NCI-H1105 (cell line): ENCODE measurements at places on chromosomes 1 and 21.
A peak's percentile ranks its signal among the peaks of the same experiment; 100 is the strongest.

- no peak for DNase-seq
Measured at GRCh38 chr1:163772246-163772645, 450.5 kb downstream of the NUF2 start.

DNA sequence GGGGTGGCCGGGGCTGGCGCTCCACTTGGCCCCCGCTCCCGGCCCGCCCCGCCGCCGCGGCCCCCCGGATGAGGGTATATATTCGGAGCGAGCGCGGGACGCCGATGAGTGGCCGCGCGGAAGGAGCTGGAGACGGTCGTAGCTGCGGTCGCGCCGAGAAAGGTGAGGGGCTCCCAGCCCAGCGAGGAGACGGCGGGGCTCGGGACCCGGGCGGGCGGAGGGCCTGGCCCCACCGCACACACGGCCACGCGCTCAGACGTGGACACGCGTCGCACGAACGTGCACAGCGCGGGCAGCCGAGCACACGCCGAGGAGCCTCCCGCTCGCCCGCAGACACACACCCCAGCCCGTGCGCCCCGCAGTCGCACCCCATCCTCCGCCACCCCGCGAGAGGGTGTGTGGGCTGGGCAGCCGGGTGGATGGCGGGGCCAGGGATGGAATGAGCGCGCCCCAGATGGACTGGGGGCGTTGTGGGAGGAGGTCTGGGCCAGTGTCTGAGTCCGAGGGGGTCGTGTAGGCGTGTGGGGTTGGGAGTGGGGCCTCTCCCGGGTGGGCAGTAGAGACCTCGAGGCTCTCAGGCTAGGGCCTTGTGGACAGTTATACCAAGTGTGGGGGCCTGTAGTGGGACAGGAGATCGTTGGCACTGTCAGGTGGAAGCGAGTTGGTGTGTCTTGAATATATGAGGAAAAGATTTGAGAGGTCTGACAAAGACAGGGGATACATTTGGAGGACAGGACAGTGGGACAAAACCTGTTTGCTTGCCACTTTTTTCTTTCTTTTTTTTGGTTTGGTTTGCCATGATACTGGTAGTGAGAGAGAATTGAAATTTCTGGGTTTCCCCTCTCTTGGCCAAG is at the start of gene UAP1:
Gene UAP1 (plus strand): TSS at position 107 of the 854 bp plus-strand sequence. CDS start 4,347 bp downstream, outside the sequence.
- DNase-seq, result no peak

- no peak for DNase-seq
Measured at GRCh38 chr1:63746129-63746864, 27.5 kb upstream of the ROR1 start.

DNA sequence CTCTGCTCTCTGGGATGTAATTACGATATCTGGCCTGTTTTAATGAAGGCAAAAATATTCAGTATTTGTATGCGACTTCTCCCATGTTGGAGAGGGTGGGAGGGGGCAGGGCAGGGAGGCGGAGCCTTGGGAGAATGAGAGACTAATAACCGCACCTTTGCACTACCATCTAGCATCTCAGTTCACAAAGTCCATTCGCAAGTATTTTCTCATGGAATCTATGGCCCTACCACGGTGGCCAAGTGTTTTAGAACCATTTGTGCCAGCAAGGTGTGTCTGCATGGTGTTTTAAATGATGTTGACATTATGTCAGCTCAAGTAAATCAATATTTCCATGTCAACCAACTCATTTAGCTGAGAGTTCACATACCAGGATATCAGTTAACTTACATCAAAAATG is 14.3 kb upstream of the BLACAT1 start:
- no peak for DNase-seq

GRCh38 chr1:79745929-79746328 is 739.4 kb upstream of the ADGRL4 start:
- DNase-seq, result no peak

DNA sequence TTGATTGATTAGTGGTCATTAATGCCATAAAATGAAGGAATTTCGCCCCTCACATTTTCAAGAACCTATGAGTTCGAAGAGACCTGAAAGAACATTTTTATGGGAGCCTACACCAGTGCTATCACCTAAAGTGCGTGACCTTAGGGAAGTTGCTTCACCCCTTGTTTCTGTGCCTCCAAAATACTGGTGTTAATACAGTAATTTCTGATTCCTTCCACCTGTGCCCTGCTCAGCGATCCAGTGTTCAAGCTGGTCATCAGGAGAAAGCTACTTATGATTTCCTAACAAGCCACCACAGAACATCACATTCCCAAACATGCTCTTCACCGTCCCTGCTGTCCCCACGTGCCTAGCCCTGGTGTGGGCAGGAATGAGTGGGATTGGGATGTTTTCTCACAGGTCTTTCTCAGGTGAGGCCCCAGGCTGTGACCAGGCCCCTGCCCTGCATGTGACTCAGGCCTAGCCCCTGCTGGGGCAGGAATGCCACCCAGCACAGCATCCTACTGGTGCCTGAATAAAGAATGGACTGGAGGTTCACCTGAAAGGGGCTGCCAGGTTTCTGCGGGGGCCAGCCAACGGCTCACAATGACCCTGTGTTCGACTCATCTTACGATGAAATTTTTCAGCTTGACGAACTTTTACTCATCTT is 60.3 kb downstream of the CD247 start:
- DNase-seq, result no peak

- DNase-seq, result no peak
Measured at GRCh38 chr1:99062192-99062591, 57.5 kb upstream of the PLPPR5 start.

- DNase-seq, result no peak
Measured at GRCh38 chr1:67889953-67890567, 56.8 kb upstream of the GNG12 start.

- no peak for DNase-seq
Measured at GRCh38 chr1:220514256-220514655, 13.7 kb upstream of the MARK1 start.

GRCh38 chr1:177328251-177328650 is 157.5 kb downstream of the BRINP2 start:
- no peak for DNase-seq

GRCh38 chr1:73784026-73784425 is 413.9 kb downstream of the LRRIQ3 start:
- no peak for DNase-seq

DNA sequence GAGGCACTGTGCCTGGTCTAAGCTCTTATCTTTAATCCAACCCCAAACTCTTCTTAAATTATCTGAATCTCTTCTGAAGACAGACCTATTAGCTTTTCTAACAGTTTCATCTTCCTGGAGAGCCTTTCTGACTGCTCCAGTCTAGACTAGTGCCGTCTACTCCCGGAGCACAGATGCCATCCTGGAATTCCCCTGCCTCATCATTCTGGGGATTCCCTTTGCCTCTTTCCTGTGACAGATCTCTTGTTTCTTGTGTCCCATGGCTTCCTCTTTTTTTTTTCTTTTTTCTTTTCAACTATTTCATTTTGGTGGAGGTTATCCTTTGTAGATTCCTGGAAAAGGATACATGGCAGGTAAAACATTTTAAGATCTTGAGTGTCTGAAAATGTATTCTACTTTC is 11.7 kb downstream of the SEMA4A start:
- DNase-seq, result no peak

GRCh38 chr1:85062425-85063026 is 14.2 kb upstream of the MCOLN3 start:
- no peak for DNase-seq

GRCh38 chr1:228337711-228338520 is 68.7 kb downstream of the TRIM11 start:
- DNase-seq, result no peak

DNA sequence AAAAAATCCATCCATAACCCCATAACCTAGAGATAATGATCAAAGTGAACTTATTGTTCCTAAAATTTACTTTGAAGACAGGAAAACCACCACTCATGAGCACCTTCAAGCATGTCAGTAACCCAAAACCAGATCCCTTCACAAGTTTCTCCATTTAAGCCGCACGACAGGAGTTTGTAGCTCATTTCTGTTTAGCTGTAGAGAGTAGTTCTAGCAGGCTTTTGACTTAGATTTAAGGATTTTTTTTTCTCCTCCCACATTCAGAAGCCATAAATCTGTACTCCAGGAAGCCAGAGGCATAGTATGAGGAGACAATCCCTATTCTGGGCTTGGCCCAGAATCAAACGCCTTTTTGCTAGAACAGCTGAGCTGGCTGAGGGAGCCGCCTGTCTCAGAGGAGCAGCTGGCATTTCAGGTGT is 25.6 kb downstream of the TOMM20 start:
- DNase-seq, result peak; percentile 4

GRCh38 chr1:53084589-53084971 is 22.6 kb downstream of the PODN start:
- DNase-seq, result no peak

DNA sequence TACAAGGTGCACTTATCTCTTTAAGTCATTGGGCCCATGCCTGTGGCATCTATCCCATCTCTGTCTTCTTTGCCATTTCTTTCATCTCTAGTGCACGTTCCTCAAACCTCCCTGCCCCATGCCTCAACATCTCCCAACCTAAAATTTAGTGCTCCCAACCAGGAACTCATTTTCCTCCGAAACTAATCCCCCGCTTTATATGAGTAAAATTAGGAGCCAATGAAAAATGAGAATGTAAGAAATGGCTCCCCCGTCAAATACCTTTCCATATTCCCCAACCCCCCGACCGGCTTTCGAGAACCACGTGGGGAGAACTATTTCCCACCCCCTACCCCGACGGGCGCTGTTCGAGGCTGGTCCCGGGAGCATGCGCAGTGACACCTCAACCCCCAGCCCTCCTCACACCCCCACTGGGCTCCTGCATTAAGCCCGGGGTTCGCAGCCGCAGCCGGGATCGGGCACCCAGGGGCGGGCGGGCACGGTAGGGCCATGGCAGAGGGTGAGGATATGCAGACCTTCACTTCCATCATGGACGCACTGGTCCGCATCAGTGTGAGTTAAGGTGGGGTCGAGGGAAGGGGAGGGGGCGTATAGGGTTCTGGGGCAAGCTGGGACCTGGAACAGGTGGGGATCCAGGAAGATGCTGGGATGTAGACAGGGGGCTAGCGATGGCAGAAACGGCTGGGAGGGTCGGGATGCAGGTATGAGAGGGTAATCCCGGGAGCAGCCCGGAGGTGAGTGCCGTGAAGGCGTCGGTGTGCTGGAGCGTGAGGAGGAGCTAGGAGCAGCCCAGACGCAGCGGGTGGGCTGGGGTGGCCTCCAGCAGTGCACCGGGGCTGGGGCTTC is at the start of gene TRIM46:
Gene TRIM46 (plus strand): TSS at position 372 of the 846 bp plus-strand sequence. CDS start 118 bp downstream, at position 490.
- peak; percentile 65 for DNase-seq

DNA sequence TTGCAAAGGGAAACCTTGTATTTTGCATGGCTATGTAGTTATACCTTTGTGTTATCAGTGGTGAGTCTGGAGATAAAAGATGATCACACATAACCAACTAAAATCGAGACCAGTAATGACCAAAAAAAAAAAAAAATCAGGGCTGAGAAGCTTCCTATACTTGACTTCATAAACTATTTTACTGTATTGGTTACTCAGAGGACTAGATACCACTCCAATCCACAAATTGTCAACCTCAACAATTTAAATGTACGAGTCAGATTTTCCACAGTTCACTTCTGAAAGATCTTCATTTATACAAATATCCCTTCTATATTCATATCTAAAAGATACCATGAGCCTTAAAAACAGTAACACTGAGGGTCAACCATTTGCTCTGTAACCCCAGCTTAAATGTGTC is 71.7 kb downstream of the NRIP1 start:
- DNase-seq, result no peak

DNA sequence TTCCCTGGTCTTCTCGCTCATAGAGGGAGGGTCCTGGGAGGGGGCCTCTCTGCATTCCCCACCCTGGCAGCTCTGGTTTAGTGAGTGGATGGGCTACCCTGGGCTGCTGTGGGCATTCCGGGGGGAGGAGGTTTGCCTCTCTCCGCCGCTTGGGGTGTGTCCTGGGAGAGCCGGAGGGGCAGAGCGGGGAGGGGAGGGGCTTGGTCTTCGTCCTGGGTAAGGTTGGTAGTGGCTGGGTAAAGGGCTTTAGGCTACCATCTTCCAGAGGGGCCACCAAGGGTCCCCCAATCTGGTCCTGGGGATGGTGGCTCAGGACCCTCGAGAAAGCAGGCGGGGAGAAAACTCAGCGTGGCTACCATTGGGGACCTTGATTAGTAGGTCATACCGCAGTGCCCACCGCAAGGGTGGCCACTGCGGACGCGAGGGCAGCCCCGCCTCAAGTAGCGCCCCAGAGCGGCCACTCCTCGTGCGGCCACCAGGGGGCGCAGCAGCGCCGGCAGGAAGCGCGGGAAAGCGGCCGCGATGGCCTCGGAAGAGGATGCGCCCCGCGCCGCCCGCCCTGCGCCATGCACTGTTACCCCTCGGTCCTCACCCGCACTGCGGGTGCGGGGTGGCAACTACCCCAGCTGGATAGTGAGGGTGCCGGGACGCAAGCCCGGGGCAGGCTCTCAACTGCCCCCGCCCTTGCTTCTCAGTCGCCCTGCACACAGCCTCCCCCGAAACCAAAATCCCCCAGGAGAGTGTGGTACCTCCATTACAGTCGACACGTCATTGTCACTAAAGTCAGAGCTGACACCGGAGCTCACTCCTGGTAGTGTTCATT is 44.1 kb upstream of the SLC25A33 start:
- DNase-seq, result peak; percentile 65

DNA sequence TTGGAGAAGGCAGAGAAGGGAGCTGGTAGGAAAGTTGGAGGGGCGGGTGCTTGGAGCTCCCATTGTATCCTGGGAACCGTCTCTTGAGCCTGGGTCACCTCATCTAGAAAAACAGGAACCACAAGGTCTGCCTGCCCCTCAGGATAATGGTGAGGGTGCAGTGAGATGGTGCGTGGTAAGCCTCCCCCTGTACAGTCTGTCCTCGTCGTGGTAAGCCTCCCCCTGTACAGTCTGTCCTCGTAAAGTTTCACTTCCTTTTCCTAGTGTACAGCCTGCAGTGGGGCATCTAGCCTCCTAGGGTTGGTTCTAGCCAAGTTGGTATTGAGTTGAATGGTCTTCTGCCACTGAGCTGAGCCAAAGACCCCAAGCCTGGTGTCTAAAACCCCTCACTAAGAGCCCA is 66.5 kb upstream of the IGSF21 start:
- no peak for DNase-seq

GRCh38 chr1:44273560-44274350 is 60.5 kb downstream of the DMAP1 start:
- DNase-seq, result no peak

- no peak for DNase-seq
Measured at GRCh38 chr1:192506741-192507155, 68.8 kb upstream of the RGS1 start.

DNA sequence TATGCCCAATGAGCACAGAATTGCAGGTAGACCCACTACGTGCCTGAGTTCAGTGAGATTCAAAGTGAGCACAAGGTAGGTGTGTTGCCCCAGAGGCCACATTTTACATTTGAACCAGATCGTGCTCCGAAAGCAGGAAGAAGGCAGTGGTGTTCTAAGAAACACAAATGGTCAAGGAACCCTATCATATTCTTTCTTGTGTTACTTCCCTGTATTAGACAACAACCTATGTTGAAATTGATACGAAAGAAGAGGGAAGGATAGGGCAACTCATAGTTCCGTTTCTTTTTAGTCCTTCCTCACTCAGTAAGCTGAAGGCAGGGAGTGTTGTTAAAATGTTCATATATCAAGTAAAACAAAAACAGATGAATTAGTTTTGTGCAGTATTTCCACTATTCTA is 33.9 kb downstream of the OLFML2B start:
- DNase-seq, result no peak
